Suppressor macrophage treated with lipopolysaccharide for 4 hours (primary cell): ENCODE measurements at places on chromosomes 5 and 9.
A peak's percentile ranks its signal among the peaks of the same experiment; 100 is the strongest.

GRCh38 chr9:72485821-72486593 lies 35.4 kb upstream of the TMC1 start:
- DNase-seq = no peak

DNA sequence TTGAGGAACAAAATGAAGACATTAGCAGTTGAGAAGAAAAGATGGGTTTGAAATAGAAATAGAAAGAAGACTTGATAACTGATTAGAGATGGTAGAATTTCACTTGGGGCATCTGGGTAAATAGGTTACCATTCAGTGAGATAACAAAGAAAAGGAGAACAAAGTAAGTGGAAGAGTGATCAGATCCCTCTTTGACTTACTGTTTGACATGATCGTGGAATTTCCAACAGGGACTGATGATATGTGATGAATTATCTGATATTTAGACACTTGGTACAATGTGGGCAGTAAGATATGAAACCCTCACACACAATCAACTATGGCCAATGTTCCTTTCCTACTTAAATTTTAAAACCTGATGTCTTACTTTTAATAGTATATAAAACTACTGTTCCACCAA lies 70.1 kb upstream of the STARD4 start:
- peak; percentile 47 for DNase-seq

DNA sequence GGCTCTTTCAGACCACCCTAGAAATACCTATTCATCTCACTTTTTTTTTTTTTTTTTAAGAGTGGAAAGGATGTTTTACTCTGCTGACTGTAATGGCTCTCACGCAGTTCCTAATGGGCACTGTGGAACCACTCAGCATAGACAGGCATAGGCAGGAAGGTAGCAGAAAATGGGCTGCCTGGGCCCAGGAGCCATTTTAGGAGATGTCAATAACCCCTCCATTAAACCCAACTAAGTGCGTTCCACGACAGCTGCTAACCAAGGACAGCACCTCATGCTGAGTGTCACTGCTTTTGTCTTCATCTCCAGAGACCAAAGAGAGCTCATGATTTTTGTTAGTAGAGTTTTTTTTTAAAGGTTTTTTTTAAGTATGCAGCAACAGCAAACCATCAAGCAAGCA lies 15.3 kb downstream of the MAP1B start:
- no peak for DNase-seq

- DNase-seq = no peak
Measured at GRCh38 chr9:105158898-105159297, 85.6 kb upstream of the SLC44A1 start.

GRCh38 chr9:137797206-137798120 lies 80.1 kb upstream of the CACNA1B start:
- no peak for DNase-seq

DNA sequence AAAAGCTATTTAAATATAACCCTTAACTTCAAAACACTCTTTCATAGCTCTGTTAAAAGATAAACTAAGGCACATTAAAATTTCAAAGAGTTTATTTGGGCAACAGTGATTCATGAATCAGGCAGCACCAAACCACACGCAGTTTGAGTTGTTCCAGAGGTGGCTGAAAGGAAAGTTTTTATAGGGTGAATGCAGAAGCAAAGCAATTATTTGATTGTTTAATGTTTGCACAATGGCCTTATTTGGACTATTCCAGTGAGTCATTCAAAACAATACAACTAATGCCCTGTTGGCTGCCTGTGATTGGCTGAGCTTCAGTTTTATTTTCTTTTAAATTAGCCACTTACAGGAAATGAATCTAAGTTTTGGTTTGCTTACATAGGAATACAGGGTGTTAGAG lies 125.3 kb downstream of the CEP120 start:
- peak; percentile 1 for DNase-seq
